GM23338 (cell line): ENCODE measurements at places on chromosomes 3 and 15.

GRCh38 chr3:124858275-124858674, 28.9 kb downstream of the ITGB5 start:
- DNase-seq, result no peak

- DNase-seq, result peak; percentile 94
Observed at GRCh38 chr3:51671734-51672475, 853 bp downstream of the TEX264 start.

DNA sequence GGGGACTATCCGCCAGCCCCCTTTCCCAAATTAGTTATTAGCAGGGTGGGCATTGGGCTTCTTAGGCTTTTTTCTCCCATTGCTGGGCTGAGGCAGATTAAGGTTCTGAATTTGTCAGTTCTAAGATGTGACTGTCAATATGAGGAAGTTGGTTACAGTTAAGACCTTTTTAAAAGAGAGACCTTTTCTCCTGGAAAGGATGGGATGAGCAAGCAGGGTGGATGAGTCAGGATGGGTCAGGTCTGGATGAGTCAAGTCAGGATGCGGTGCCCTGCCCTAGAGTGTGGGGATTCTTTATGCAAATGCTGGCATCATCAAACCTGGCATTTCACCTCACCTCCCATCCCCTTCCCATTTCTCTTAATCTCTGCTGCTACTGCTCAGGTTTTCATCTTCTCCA, 1.9 kb downstream of the AEN start:
- no peak for DNase-seq

DNA sequence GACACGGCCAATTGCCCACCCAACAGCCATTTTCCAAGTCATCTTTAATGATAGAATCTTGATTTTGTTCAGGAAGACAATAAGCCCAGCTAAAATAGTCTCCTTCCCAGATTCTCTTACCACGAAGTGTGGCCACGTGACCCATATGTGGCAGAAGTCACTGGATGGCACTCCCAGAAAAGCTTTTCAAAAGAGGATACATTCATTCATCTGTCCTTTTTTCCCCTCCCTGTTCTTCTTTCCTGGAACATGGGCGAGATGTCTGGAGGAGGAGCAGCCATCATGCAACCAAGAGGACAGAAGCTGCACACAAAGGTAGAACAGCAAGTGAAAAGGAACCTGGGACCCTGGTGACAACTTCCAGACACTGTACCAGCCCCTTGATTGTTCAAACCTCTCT, 174.7 kb downstream of the UACA start:
- no peak for DNase-seq

DNA sequence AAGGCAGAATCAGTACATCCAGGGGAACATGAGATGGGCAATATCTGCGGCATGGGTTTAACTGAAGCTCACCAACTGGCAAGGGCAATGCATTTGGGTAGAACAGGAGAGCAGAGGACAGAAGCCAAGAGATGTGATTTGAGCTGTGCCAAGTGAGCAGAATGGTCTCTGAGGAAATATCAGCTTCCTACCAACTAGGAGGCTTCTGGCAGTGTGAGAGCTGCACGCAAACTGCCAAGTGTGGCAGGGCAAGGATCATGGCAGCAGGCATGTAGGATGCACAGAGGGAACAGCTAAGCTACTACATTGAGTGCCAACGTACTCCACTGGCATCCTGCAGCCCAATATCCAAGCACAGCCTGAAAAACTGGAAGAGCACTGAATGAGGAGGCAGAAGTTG, 1036.5 kb downstream of the TUSC7 start:
- no peak for DNase-seq

DNA sequence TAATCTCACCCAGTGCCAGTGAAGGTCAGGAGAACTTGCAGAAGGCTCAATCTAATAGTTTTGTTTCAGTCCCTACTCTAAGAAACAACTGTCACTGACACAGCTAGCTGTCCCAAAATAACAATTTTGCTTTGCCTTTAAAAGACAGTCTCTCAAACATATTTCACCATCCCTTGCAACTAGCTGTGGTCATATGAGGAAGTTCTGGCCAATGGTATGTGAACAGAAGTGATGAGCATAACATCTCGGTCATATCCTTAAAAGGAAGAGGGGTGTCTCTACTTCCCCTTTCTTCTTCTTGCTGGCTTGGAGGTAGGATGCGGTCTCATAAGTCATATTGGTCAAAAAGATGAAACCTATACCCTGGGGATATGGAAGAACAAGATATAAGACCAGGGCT, 198.1 kb downstream of the NEK10 start:
- DNase-seq, result no peak

DNA sequence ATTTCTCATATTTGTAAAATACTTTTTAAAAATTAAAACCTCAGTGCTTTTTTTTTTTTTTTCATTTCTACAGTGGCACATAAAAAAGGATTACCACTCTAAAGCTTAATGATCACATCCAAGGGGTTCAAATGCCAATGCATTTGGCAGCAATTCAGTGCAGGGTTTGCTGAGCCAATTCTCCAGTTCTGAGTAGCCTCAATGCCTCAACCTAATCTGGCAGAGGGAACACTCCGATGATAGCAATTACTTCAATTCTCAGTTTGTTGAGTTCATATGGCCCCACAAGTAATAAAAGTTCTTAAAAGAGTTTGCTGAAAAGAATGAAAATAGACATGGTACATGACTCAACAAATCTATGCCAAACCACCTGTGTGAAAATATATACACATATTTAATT, 79.3 kb upstream of the RBMS3 start:
- no peak for DNase-seq

DNA sequence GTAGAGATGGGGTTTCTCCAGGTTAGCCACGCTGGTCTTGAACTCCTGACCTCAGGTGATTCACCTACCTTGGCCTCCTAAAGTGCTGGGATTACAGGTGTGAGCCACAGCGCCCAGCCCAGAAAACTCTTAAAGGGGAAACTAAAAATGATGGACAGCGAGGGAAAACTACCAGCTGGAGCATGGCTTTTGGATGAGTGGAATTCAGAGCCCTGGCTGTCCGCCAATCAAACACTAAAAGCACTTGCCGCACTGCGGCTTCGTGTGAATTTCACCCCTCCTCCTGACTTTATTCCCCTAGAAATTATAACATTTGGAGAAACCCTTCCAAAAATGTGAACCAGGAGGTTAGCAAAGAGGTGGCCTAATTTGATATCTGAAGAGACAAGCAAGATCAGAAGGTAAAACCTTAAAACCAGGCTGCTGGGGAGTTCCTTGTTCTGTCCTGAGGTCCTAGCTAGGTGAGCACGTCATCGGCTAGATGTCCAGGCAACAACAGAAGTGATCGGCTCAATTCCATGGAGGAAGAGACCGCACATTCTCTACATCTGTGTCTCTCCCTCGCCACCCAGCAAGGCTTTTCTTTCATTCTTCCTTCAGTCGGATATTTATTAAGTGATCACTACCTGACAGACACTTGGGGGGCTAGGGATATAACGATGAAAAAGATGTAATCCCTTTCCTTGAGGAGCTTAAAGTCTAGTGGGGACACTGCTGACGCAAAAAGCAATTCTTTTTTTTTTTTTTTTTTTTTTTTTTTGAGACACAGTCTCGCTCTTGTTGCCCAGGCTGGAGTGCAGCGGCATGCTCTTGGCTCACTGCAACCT, 1.7 kb downstream of the TM4SF19 start:
- DNase-seq, result no peak

DNA sequence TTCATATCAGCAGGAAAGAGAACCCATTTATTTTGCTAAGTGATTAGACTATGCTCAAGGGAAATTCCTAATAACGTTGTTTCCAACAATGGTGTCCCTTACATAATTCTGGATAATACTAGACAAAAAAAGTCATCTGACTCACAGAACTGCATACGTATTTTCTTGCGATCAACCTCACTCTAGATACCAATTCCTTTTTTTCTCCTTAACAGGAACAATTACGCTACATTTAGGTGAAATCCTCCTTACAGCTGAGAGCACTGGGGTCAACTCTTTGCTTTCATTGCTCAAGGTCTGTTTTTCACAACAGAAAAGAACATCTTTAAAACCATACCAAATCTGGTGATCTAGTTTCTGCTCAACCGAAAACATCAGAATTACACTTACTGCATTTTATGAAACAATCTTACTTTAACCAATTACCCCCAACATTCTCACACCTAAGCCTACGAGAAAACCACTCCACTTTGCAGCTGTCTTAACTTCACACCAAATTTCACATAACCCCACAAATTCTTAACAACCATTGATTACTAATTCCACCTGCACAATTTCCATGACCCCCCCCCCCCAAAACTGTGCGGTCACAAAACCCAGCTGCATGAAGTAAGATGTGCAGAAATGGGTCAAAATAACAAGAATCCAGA, 61.2 kb upstream of the ICE2 start:
- DNase-seq, result no peak

DNA sequence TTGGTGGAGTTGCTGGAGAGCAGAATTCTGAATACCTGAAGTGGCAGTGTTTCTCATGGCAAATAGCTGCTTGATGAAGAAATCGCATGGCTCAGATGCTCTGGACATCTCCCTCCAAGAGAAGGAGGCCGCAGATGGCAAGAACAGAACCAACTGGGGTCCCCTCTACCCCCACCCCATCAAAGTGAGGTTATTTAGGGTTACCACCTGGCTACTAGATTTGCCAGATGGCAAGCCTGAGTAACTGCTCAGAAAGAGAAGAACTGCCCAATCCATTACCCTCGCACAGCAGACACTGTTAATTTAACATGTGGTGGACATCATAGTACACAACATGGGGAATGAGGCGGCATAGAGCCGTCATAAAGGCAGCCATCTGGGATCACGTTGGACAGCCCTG, 30.5 kb upstream of the LIPC start:
- DNase-seq, result no peak

DNA sequence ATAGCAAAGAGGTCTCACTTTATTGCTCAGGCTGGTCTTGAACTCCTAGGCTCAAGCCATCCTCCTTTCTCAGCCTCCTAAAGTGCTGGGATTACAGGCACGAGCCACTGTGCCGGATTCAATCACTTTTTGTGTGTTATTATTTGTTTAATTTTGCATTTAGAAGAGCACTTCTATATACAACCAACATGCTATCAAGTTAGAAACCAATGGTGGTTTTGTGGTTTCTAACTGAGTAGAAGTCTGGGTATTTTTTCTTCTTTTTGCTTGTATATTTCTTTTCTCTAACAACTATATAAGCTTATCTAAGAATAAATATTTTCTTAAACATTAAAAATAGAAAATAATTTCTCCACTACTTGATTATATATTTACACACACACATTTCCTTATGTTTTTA, 86.7 kb downstream of the PEAK1 start:
- DNase-seq, result no peak

GRCh38 chr15:55528812-55529211, 20.8 kb upstream of the DNAAF4 start:
- no peak for DNase-seq

DNA sequence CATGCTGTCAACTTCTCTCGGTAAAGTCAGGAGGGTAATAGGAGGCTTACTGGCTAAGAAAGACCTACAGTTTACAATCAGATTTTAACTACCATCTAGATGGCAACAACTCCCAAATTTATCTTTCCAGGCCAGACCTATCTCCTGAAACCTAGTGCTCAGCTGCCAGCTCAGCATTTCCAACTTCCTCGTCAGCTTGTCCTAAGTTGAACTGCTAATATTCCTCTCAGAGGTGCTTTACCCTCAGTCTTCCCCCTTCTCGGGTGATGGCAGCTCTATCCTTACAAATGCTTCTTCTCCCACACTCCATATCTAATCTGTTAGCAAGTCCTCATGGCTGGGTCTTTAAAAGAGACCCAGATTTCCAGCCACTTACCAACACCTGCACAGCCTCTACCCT, 36.9 kb upstream of the UBE2E2 start:
- no peak for DNase-seq

DNA sequence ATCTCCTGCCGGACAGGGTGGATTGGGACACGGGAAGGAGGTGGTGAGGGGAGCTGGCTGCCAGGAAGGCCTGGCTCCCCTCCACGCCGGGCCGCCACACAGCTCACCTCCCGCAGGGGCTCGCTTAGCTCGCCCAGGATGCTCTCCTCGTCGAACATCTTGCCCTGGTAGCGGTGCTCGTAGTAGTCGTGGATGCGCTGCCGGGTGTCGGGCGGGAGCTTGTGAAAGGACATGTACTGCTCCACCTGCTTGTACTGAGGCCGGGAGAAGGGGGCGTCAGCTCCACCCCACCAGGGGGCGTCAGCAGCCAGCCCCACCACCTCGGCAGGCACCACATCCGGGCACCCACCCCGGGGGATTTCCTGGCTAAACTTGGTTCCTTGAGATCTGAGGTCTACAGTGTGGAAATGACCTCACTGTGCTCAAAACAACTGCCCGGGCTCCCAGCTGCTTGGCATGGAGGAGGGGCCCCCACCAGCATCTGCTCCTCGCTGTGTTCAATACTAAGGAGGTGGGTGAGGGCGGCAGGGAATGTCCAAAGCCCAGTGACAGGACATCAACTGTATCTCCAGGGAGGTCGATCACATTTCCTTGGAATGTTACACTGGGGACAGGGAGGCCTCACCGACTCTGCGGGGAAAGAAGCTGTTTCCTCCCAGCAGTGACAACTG, 43.4 kb downstream of the HCN4 start:
- DNase-seq, result peak; percentile 46

DNA sequence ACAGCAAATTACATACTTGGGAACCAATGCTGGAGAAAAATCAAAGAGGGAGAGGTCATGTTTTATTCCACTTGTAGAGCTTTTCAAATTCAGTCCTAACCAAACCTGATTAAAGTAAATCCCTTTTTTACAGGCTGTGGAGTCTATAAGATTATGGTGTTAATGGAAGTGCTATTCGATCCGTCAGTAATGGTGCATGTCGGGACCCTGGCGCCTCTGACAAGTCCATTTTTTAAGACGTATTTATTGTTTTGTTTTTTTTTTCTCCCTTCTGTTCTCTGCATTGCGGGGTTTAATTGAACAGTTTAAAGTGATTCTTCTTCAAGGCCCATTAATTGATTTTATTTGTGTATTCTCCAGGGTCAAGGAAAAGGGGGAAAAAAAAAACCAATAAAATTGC, 725.9 kb downstream of the TUSC7 start:
- no peak for DNase-seq

DNA sequence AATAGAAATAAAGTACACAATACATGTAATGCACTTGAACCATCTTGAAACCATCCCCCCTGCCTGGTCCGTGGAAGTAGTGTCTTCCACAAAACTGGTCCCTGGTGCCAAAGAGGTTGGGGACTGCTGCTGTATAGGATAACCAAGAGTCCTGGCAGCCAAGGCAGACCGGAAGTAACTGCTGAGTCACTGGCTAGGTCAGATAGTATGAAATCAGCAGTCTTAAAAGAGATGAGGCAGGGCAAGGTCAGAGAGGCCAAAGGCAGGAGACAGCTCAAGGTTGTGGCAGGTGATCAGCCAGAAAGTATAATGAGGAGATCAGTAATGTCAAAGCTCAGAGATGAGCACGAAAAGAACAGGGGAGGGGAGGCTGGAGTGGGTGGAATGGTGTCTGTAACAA, 60.2 kb downstream of the MAP3K13 start:
- DNase-seq, result no peak

GRCh38 chr3:16258866-16259265, 5.9 kb downstream of the DPH3 start:
- DNase-seq, result no peak
